Esophagus muscularis mucosa (tissue), 4 donors: ENCODE measurements at places on chromosomes 2 and 18.

DNA sequence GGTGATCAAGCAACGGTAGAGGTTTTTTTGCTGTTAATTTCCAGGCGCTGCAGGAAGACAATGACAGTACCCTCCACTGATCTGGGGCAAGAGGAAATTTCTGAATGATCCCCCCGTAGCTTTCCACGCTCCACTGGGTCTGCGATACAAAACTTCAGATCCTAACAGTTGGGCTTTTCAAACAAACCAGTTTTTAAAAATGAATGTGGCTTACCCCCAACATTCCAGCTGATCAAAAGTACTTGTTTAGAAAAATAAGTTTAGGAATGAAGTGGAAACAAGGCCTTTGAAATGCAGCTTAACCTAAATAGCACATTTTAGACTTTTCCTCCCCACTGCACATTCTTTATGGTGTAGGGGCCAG, 5.7 kb downstream of the ZFP36L2 start:
- H3K27ac ChIP-seq = peak overlapping the region; percentile 97
- H3K4me3 ChIP-seq = peak overlapping the region; percentile 91
- no peak for DNase-seq
- no peaks in the 10 kb centered on the region for H3K27me3 ChIP-seq
- H3K4me1 ChIP-seq = peaks cover 56% of the 10 kb centered on the region

DNA sequence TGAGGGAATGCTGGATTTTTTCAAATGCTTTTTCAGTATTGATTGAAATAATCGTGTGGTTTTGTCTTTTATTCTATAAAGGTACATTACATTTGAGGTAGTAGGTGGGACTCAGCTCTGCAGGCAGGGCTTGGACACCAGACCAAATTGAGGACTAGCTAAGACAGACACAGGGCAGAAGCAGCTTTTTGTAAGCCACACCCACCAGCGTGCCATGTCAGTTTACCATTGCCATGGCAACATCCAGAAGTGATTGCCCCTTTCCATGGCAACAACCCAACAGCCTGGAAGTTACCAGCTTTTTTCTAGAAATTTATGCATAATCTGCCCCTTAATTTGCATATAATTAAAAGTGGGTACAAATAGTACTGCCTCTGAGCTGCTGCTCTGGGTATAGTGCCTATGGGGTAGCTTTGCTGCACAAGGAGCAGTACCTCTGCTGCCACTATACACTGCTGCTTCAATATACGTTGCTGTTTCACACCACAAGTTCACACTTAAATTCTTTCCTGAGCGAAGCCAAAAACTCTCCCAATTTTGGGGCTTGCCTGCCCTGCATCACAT, 23.6 kb upstream of the VWA3B start:
- no peak overlapping the region for H3K27ac ChIP-seq
- H3K4me3 ChIP-seq = no peak overlapping the region
- no peaks in the 10 kb centered on the region for H3K4me1 ChIP-seq
- peak; percentile 83 for DNase-seq
- H3K36me3 ChIP-seq = no peaks in the 10 kb centered on the region

DNA sequence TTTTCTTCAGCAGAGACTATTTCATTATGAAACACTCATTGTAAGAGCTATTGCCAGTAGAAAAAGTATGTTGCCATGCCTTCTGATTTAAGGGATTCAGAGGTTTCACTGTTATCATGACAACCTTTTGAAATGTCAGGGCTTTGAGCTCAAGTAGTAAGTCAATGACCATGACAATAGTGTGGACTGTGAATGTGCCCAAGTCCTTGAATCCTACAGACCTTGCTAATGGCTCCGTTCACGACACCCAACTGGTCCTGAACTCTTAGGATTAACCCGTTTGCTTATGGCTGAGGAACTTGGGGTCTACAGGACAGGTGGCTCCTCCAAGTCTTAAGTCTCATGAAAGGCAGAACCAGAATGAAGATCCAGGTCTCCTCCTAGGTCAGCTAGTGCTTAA, 17.6 kb upstream of the KIDINS220 start:
- no peaks in the 10 kb centered on the region for H3K27me3 ChIP-seq
- DNase-seq = no peak
- H3K4me3 ChIP-seq = no peak overlapping the region
- no peak overlapping the region for H3K27ac ChIP-seq
- H3K36me3 ChIP-seq = no peaks in the 10 kb centered on the region

GRCh38 chr2:228282376-228282775, 100.9 kb upstream of the SPHKAP start:
- no peak for DNase-seq
- H3K27ac ChIP-seq = no peak overlapping the region
- no peaks in the 10 kb centered on the region for H3K4me1 ChIP-seq
- no peaks in the 10 kb centered on the region for H3K36me3 ChIP-seq
- no peak overlapping the region for H3K4me3 ChIP-seq

- H3K27ac ChIP-seq = no peak overlapping the region
- no peaks in the 10 kb centered on the region for H3K36me3 ChIP-seq
- no peaks in the 10 kb centered on the region for H3K27me3 ChIP-seq
- no peaks in the 10 kb centered on the region for H3K4me1 ChIP-seq
These were observed 311.8 kb upstream of the MMADHC start for GRCh38 chr2:149899390-149899789.

- no peak overlapping the region for H3K27ac ChIP-seq
- no peaks in the 10 kb centered on the region for H3K27me3 ChIP-seq
- no peak for DNase-seq
- H3K4me3 ChIP-seq = no peak overlapping the region
- H3K36me3 ChIP-seq = no peaks in the 10 kb centered on the region
These were observed 16.2 kb upstream of the CXCR4 start for GRCh38 chr2:136134126-136134525.

GRCh38 chr2:149732001-149732685, 144.6 kb upstream of the MMADHC start:
- no peaks in the 10 kb centered on the region for H3K36me3 ChIP-seq
- H3K4me3 ChIP-seq = no peak overlapping the region
- H3K4me1 ChIP-seq = peaks cover 48% of the 10 kb centered on the region
- no peaks in the 10 kb centered on the region for H3K27me3 ChIP-seq
- H3K27ac ChIP-seq = no peak overlapping the region

DNA sequence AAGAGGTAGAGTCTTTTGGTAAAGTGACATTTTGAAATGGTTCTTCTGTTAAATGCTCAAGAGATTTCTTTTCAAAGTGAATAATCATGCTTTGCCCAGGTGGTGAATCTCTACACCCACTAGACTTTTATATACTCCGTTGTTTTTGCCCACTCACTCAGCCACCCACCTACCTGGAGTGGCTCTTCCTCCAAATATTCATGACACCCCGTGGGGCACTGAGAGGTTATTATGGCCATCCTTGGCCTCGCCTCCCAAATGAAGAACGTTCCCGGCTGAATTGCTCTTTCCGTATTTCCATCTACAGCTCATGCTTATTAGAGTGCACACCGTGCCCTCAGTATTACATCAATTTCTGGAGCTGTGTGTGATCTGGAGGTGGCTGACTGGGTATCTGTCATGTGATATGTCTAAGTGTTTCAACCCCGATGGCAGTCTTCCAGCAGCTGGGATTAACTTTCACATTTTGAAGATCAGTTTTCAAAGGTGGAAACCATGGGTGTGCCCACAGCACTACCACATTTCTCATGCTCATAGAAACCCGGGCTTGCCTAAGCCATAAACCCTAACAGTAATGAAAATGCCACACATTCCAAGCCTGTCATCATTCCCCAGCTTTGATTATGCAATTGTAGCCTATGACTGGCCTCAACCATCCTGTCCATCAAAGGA, 406.6 kb upstream of the MMADHC start:
- no peak overlapping the region for H3K4me3 ChIP-seq
- no peaks in the 10 kb centered on the region for H3K36me3 ChIP-seq
- DNase-seq = no peak
- no peaks in the 10 kb centered on the region for H3K4me1 ChIP-seq
- no peaks in the 10 kb centered on the region for H3K27me3 ChIP-seq
- H3K27ac ChIP-seq = no peak overlapping the region

- no peak overlapping the region for H3K27ac ChIP-seq
- no peaks in the 10 kb centered on the region for H3K4me1 ChIP-seq
- H3K4me3 ChIP-seq = no peak overlapping the region
- DNase-seq = no peak
- H3K36me3 ChIP-seq = no peaks in the 10 kb centered on the region
These were observed 508.1 kb downstream of the ADCYAP1 start for GRCh38 chr18:1412655-1413322.

DNA sequence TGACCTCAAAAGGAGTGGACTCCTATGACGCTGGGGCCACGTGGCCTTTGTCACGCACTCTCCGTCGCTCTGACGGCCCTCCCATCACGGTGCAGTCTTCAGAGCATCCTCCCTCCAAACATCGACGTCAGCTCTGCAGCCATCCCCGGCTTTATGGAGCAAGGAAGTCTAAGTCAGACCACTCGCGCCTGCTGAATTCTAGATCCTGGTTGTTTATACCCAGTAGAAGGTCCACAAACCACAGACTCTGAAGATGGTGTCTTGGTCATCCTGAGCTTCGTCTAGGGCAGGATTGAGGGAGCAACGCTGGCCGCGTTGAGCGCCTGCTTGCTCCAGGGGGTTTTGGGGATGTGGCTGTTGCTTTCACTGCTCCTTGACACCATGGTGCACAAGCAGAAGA, 228.0 kb upstream of the SALL3 start:
- H3K27ac ChIP-seq = no peak overlapping the region
- DNase-seq = no peak
- no peaks in the 10 kb centered on the region for H3K27me3 ChIP-seq
- H3K4me1 ChIP-seq = no peaks in the 10 kb centered on the region

- no peaks in the 10 kb centered on the region for H3K27me3 ChIP-seq
- DNase-seq = no peak
- peaks cover 21% of the 10 kb centered on the region for H3K4me1 ChIP-seq
- no peaks in the 10 kb centered on the region for H3K36me3 ChIP-seq
These were observed 175.2 kb upstream of the PKDCC start for GRCh38 chr2:41872646-41873045.

DNA sequence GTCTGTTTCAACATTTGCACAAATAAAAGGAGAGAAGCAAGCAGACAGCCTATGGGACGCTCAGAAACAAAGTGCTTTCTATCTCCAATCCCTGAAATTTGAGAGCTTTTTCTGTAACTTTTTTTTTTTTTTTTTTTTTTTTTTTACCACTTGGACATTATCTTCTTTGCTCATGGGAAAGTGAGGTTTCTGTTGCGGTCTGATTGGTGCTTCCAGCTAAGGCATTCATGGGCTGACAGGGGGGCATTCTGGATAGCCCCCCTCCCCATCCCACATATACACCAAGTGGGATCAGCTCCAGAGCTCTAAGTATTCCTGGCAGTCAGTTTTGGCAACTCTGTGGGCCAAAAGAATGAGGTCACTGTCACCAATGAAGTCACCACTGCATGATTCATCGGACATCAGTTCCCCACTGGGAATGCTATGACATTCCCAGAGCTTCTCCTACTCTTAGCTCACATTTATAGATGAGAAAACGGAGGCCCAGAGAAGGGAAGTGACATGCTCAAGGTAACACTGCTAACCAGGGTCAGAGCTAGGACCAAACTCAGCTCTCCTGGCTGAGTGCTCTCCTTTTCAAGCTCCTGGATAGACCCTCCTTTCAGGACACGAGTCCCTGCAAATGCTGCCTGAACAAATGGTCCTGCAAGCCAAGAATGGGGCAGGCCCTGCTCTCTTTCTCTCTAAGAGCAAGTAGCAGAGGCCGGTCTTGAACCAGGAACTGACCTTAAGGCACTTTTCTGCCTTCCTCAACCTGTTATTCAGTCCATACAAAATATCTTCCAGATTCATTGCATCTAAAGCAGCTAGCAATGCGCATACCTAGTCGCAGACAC, 61.3 kb downstream of the TMEM247 start:
- DNase-seq = peak; percentile 85
- peak overlapping the region; percentile 95 for H3K4me3 ChIP-seq
- peaks cover 27% of the 10 kb centered on the region for H3K4me1 ChIP-seq
- no peaks in the 10 kb centered on the region for H3K27me3 ChIP-seq

DNA sequence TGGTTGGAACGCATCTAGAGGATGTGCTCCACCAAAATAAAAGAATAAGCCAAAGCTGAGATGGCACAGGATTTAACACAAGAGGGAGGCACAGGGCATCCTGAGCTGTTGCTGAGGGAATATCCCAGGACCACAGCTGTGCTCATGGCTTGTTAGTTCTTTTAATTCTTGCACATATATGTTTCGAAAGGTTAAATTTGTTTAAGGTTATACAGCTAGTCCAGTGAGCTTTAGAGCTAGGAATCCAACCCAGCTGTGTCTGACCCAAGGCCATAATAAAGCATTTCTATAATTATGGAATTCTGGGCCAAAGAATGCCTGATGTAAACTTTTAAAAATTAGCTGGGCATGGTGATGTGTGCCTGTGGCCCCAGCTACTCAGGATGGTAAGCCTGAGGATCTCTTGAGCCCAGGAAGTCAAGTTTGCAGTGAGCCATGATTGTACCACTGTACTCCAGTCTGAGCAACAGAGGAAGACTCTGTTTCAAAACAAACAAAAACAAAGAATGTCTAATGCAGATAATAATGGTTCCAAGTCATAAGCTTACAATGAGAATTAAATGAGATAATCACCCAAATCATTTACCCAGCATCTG, 66.4 kb upstream of the CCBE1 start:
- no peak for DNase-seq
- no peaks in the 10 kb centered on the region for H3K4me1 ChIP-seq
- H3K27me3 ChIP-seq = no peaks in the 10 kb centered on the region
- no peak overlapping the region for H3K27ac ChIP-seq

GRCh38 chr2:143934626-143935481, 585.1 kb downstream of the ZEB2 start:
- no peaks in the 10 kb centered on the region for H3K36me3 ChIP-seq
- peaks cover 5% of the 10 kb centered on the region for H3K27me3 ChIP-seq
- H3K4me1 ChIP-seq = peaks cover 24% of the 10 kb centered on the region
- DNase-seq = no peak
- no peak overlapping the region for H3K4me3 ChIP-seq

GRCh38 chr18:59593291-59593717, 103.9 kb downstream of the CCBE1 start:
- H3K36me3 ChIP-seq = no peaks in the 10 kb centered on the region
- no peaks in the 10 kb centered on the region for H3K4me1 ChIP-seq
- no peaks in the 10 kb centered on the region for H3K27me3 ChIP-seq
- DNase-seq = no peak
- no peak overlapping the region for H3K27ac ChIP-seq

GRCh38 chr2:240640939-240641338, 15.7 kb downstream of the GPR35 start:
- H3K4me1 ChIP-seq = no peaks in the 10 kb centered on the region
- H3K36me3 ChIP-seq = no peaks in the 10 kb centered on the region
- H3K4me3 ChIP-seq = no peak overlapping the region

DNA sequence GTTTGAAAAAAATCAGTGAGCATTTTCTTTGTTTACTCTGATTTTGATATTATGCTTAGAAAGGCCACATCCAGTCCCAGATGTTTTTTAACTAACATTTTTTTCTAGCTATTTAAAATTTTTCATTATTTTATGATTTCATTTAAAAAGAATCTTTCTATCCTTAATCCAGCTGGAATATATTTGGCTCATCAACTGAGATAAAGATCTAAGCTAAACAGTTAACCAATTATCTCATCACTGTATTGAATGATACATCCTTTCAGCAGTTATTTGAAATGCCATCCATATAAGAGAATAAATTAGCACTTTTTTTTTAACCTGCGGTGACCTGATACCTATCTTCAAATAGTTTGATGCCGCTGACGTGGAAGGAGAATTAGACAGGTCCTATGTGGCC, 245.5 kb upstream of the COPS8 start:
- peaks cover 12% of the 10 kb centered on the region for H3K4me1 ChIP-seq
- no peaks in the 10 kb centered on the region for H3K27me3 ChIP-seq
- H3K36me3 ChIP-seq = no peaks in the 10 kb centered on the region
- no peak overlapping the region for H3K4me3 ChIP-seq
